ENCODE measurements at places on chromosomes 1 and 21.

- no peak for DNase-seq
These were observed 114.4 kb downstream of the CENPF start for GRCh38 chr1:214717351-214717750.

DNA sequence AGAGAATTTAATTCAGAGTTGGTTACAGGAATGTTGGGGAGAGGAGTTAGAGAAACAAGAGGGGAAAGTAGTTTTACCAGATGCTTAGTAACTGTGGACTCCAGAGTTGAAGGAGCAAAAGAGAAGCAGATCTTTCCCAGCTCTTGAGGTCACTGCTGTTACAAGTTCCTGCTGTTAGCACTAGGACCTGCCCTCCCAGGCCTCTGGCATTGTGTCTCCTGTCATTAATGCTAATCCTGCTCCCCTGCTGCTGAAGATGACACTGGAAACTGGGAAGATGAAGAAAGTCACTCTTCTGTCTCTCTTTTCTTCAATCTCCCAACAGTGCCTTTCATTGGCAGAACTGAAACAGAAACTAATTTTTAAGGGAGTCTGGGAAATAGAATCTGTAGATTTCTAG lies 845.6 kb downstream of the ADGRL2 start:
- no peak for DNase-seq

DNA sequence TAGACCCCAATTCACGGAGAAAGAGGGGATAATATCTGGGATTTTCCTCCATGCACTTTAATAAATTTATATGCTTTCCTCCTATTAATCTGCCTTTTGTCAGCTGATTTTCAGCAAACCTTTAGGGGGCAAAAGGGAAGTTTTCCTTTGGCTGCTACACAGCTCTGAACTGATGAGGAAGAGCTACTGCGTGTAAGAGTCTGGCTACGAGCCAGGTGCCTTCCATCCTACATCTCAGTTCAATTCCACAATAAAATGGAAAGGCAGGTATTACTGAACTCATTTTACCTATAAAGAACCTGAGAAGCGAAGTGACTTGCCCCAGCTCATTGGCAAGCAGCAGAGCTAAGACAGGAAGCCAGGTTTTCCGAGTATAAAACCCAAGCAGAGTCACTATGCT lies 28.3 kb upstream of the ZNF326 start:
- DNase-seq: no peak

DNA sequence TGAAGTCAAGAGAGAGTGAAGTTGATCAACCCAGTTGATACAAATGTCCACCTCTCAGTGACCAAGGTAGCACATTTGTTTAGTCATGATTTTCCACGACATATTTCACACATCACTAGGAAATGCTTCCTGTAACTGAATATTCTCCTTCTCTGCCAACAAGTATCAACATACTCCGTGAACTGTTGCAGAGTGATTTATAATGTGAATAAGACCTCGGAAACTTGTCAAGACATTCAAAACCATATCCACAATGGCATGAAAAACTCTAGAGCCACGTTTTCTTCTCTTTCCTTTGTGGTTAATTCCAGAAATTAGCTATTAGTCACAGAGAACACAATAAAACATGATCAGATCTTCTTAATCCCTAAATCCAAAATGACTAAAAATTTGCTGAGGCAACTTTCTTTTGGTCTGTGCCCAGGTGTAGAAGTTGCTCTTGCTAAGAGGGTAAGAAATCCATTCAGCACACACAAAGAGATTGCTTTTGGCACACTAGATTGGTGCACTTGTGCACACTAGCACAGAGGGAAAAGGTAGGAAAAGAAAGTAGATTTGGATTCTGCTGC lies 244.3 kb upstream of the NRIP1 start:
- DNase-seq: no peak
